ENCODE measurements at places on chromosomes 7 and 10.

GRCh38 chr7:1562597-1563051 lies 6.6 kb upstream of the TMEM184A start:
- no peak for DNase-seq

- no peak for DNase-seq
These were observed 6.1 kb upstream of the NCAPG2 start for GRCh38 chr7:158710651-158711102.

DNA sequence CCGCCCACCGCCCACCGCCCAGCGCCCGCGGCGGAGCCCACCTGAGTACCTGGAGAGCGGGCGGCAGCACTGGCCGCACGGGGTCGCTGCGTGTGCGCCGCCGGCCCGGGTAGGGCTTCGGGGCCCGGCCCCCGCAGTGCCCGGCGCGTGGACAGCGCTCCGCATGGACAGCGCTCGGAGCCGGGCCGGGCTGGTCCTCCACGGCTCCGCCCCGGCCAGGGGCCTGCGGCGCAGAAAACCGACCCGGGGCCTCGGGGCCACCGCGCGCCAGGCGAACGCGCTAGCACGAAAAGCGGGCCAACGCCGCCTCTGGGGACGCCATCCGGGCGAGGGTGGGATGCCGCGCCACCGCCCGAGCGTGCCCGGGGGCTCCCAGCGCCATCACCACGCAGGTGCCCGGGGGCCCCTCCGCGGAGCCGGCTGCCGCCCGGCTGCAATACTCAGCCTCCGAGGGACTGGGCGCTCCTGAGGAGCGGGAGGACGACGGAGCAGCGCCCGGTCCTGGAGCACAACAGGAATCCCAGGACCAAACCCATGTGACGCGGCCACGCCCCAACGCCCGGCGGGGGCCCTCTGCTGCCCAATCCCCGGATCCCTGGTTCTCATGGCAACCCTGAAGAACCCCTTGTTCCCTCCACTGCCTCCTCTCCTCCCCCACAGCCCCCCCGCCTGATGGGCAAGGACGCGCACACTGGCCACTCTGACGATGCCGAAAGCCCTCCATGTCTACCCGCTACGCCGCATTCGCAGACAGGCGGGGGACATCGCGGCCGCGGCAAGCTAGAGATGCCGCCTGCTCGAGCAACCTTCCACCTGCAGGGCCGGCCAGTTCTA lies at the start of gene GRB10:
Gene GRB10 (minus strand): TSS at position 522 of the 834 bp plus-strand sequence. CDS start 50,574 bp downstream, outside the sequence.
- DNase-seq: no peak

- no peak for DNase-seq
These were observed 34.7 kb downstream of the PRSS2 start for GRCh38 chr7:142805350-142806021.

GRCh38 chr10:132103116-132103910 lies 37.6 kb downstream of the JAKMIP3 start:
- DNase-seq: no peak

DNA sequence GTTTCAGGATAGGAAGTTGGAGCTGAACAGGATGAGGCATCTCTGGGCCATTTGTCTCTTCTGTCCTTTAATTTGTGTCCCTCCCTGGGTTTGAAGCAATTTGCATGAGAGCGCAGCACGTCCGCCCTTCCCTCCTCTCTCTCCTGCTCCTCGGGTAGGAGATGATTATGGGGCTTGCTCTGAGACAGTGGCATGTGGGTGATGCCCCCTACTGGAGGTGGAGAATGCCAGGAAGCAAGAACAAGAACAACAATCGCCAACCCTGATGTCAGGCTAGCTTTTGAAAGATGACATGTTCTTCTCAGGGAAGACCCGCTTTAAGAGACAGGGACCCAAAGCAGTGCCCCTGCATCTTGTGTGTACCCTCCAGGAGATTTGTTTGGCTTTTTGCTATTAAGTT lies 63.9 kb upstream of the LOXL4 start:
- DNase-seq: no peak

- no peak for DNase-seq
These were observed 115.6 kb downstream of the CUX1 start for GRCh38 chr7:101933028-101933427.

DNA sequence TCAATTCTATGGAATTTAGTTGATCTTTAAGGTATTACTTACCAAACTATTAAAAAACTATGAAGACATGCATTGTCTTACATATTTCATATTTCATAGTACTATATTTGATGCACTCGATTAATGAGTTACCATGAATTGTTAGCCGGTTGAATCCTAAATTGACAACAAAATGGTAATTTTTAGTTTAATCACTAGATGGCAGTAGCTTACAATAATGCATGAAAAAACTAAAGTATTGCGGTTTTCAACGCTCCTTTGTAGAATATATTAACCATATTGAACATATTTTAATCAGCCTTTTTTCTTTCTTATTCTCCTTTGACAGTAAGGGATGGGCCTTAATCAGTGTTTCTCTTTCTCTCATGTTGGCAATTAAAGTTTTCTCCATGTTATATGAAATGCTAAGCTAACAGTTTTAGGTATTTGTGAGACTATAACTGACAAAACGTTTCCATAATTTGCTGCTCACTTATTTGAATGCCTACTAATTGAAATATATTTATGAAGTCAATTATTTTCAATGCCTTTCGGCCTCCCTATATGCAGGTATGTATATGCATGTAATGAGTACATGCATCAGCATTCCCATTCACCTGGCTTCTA lies 48.5 kb upstream of the ARL4A start:
- no peak for DNase-seq

DNA sequence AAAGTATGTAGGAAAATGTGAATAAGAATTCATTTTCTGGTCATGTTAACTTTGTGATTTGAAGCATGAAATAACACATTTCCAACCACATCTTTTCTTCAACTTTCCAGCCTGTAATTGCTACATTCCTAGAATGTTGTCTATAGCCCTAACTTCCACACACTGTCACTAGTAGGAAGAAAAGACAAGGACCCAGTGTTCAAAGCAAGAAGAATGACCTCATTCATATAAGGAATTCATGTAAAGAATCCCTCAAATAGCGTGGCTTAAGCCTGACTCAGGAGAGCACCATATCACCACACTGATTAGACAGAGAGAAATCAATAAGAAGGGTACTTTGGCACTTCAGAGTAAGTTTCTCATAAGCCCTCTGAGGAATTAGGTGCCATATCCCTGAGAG lies 318.7 kb upstream of the CHRM2 start:
- DNase-seq: no peak

DNA sequence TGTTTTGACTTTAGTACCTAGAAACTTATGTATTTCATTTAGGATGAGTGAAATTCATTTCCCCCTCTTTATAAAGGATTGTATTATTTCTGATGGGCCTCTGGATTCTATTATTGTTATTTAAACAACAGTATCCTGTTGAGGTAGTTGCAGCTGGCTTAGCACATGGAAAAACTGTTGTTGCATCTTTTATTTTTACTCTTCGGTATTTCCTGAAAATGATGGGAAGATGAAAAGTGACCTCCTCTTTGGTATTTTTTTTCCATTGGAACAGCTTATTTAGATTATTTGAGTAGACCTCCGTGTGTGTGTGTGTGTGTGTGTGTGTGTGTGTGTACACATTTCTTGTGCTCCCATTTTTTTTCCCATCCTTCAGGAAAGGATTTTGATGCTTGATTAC lies 129.8 kb downstream of the PRKG1 start:
- no peak for DNase-seq

DNA sequence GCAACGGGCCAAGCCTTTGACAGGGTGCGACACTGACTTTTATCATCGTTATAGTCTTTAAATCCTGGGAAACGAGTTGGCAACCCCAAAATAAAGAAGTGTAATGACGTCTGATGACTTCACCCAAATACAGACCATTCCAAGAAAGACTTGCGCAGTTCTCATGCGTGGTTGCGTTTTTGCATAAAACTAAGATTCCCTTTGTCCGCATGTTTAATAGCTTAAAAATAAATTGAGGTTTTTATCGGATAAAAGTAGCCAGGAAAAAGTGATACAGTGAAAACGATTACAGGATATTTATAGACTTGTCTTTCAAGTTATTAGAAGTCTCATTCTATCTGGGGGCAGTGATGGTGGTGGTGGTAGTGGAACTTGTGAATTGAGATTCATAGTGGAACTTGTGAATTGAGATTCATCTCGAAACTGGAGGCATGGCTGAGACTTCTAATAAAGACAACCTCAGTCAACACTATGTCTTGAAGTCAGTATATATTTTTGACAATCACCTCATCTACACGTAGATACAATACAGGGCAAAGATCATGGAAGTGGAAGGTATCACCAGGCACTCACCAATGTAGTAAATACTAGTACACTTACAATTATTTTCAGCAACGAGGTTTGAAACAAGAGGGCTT lies 1.2 kb upstream of the NAMPT start:
- DNase-seq: no peak

DNA sequence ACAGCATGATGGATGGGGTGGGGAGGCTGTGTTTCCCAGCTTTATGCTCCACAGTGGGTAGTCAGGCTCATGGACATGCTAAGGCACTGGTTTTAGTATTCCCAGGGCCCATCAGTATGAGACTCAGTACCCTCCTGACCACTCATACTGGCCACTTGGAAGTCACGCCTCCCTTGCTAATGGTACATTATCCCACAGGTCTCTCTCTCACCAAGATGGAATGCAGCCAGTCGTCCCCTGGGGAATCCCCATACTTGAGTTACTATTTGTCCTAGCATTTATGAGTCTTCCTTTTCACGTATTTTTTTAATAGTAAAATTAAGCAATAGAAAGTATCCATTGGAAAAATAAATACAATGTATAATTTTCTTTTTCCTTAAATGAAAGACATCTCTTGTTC lies 80.6 kb upstream of the TBX20 start:
- DNase-seq: no peak

DNA sequence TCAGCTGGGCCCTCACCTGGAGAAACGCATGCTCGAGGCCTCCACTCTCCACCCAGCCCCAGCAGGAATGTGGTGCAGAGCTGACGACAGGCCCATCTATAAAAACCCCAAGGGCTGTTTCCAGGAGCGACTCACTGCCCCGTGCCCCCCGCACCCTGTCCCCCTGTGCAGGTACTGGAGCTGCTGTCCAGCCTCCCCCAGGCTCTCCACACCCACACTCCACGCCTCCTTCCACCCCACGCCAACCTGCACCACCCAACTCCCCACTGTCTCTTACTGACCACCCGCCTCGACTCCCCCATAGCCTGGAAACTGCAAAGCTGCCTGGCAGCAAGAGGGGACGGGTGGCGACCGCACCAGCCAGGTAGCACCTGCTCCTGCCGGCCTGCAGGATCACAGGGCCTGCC lies 43.3 kb downstream of the DIP2C start:
- no peak for DNase-seq

- no peak for DNase-seq
These were observed 6.6 kb upstream of the TARP start for GRCh38 chr7:38280000-38280399.

- DNase-seq: no peak
These were observed 9.2 kb downstream of the AQP1 start for GRCh38 chr7:30920584-30921539.

DNA sequence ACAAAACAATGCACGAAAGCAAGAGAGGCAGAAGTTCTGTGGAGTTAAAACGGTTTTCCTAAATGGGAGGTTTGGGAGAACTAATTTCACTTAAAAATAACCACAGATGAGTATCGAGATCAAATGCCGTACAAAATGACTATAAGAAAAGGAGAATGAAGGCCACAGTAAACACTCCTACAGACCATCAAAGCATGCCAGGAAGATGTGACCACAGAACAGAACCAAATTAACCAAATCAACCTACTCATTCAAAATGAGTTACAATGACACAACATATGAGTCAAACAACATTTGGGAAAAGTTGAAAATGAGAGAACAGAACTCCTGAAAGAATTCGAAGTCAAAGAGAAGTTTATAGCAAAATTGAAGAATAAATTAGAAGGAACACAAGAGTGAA lies 24.3 kb upstream of the DOCK1 start:
- DNase-seq: no peak

DNA sequence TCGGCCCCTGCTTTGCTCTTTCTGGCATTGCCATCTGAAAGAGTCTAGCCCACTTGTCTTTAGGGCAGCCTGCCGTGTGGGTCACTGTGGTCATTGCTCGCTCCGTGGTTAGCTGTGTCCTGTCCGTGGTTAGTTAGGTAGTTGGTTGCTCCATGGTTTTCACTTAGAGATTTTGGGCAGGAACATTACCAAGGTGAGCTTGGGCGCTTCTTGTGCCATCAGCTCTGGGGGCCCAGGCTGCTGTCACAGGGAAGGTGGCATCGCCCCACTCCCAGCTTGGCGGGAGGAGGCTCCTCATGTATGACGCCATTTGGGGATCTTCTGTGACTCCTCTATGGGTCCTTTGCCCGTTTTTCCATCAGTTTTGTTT lies 53.1 kb downstream of the INPP5A start:
- DNase-seq: no peak

DNA sequence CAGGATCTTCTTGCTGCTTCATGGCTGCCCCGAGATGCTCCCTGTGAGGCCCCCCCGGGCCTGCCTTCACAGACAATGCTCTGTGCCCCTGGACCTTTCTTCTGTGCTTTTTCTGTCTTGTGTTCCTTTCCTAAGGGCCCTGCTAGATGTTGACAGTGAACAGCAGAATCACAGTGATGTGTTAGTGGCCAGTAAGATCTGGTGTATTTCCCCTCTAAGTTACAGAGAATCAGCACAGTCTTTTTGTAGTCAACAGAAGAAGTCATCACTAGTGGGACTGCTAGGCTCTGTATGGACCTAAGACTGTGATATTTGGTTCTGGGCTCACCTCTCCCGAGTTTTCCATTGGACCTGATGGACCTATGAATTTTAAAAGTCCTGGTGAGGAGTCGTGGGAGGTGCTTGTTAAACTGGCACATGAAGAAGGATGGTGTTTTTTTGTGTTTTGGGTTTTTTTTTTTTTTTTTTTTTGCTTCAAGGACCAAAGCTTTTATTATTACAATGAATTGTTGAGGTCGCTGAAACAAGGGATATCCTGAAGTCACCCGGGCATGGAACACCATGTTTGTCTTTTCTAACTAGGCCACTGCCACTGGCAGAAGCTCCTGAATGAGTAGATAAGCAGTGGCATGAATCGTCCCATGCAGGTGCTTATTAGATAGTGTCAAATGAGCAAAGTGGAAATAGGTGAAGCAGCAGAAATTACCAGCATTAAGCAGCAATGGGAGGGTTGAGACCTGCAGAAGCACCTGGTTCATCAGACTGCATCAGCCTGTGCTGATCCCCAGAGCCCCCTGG lies 194.8 kb downstream of the CELF2 start:
- no peak for DNase-seq

DNA sequence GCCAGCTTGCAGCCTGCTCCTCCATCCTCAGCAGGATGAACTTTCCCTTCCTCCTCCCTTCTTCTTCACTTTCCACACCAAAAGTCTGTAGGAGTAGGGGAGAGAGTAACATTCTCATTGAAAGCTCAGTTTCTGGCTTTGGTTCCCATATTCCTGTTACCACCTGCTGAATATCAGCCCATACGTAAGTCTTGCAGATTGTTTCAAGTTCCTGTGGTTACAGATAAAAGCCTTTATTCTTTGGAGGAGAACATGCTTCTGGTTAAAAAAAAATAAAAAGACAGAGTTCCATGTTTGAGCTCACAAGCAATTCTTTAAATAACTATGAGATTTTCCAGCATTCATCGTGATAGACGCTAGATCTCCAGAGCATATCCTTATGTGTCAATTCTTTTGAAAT lies 637.3 kb downstream of the SUGCT start:
- no peak for DNase-seq

- DNase-seq: no peak
These were observed 26.4 kb downstream of the PARP12 start for GRCh38 chr7:140036224-140036962.

GRCh38 chr7:148828965-148829364 lies 55.1 kb downstream of the EZH2 start:
- no peak for DNase-seq

Data from effector memory CD4-positive, alpha-beta T cell (primary cell).